ENCODE measurements at places on chromosomes 12 and 14. TPM values are rescaled to one million over a fixed set of nuclear protein-coding genes. Genes with fewer than 3 reads are reported as not detected.

GRCh38 chr12:2417481-2418160, 364.8 kb downstream of the CACNA1C start:
- DNase-seq, result no peak

Gene IQSEC3
- 1.6 TPM for total RNA-seq

Gene SPATA7
- 4.4 TPM for total RNA-seq

Gene TAS2R8
- not detected for total RNA-seq

GRCh38 chr14:58298477-58299400, at the start of gene ARID4A:
ARID4A (plus strand) TSS chr14:58298555; CDS start chr14:58299855, 1,300 bp downstream.
- no peak for DNase-seq

- no peak for DNase-seq
Observed at GRCh38 chr14:99609245-99610170, 5.5 kb upstream of the CCDC85C start.

Gene NKX2-1
- not detected for total RNA-seq

DNA sequence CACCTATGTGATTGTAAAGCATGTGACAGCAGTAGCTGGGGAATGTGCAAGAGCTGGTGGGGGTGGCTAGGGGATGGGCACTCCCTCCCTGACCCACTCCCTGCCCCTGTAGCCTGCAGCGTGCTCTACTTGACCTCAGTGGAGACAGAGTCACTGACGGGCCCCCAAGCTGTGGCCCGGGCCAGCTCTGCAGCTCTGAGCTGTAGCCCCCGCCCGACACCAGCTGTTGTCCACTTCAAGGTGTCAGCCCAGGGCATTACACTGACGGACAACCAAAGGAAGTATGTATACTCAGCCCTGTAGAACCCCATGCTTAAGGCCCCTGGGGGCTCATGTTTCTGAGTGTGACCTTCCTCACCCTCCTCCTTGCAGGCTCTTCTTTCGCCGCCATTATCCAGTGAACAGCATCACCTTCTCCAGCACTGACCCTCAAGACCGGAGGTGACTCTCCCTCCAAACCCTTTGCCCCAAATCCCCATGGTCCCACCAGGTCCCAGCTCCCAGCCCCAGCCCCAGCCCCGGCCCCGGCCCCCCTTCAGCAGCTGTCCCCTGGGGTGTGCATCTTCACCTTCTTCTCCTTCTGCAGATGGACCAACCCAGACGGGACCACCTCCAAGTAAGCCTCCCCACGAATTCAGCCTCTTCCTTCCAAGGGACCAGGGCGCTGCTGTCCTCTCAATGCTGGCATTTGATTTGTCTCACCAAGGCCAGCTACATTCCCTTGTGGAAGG, 13.3 kb downstream of the TNS2 start:
- no peak for DNase-seq

GRCh38 chr12:102911320-102911719, 5.7 kb downstream of the PAH start:
- DNase-seq, result no peak

GRCh38 chr12:87165733-87166375, 863.3 kb downstream of the C12orf50 start:
- no peak for DNase-seq

Gene ASCL1
- 0.16 TPM for total RNA-seq

DNA sequence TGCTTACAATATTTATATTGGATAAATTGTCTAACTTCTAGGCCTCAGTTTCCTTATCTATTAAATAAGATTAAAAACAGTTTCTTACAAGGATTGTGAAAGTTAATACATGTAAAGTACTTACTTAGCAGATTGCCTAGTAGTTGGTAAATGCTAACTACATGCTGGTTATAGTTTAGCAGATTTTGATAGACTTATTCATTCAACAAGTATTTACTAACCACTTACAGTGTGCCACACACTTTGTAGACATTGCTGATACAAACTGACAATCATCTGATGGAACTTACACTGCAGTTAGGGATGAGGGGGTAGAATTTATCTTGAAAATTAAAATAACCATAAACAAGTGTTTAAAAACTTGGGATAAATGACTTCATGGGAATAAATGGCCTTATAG, 50.4 kb downstream of the ARID2 start:
- no peak for DNase-seq

DNA sequence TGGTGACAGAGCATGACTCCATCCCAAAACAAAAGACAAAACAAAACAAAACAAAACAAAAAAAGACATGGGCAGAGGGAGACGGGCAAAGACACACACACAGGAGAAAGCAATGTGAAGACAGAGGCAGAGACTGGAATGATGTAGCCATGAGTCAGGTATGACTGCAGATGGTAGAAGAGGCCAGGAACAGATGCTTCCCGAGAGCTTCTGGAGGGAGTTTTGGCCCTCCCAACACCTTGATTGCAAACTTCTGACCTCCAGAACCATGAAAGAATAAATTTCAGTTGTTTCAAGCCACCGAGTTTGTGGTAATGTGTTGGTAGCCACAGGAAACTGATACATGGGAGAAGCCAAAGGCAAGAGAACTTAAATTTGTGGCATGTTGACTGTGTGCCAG, 27.1 kb downstream of the VWF start:
- DNase-seq, result no peak

Gene AQP2
- not detected for total RNA-seq

DNA sequence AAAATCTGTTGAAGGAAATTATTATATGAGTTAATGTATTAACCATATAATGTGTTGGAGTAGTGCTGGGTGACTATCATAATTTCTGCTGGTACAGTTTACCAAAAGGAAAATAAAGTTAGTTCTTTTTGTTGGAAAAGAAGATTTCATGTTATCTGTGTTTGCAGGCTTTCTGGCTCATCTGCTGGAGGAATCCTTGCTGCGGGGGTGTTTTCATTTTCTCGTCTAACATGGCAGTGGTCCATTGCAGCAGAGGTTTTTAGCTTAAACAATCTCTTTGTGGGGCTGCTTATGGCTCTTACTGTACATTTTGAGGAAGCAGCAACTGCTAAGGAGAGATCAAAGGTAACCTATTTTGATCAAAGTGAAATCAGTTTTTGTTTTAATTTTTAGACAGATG, 24.1 kb downstream of the TMEM260 start:
- DNase-seq, result no peak

DNA sequence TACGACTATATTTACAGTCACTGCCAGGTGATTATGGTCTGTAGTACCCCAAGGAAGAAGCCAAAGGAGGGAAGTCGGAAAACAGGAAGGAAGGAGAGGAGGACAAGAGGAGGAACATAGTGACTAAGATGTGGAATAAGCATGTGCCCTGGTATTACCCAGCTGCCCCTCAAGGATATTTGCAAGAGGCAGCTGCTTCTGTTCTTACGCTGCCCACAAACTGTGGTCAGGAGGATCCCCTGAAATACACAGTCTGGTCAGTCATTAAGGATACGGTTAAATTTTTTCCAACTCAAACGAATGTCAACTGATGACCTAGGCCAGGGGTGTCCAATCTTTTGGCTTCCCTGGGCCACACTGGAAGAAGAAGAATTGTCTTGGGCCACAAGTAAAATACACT, 126.5 kb downstream of the CMAS start:
- DNase-seq, result no peak

Gene SP7
- not detected for total RNA-seq

GRCh38 chr12:121903202-121903601, 14.6 kb downstream of the PSMD9 start:
- no peak for DNase-seq

DNA sequence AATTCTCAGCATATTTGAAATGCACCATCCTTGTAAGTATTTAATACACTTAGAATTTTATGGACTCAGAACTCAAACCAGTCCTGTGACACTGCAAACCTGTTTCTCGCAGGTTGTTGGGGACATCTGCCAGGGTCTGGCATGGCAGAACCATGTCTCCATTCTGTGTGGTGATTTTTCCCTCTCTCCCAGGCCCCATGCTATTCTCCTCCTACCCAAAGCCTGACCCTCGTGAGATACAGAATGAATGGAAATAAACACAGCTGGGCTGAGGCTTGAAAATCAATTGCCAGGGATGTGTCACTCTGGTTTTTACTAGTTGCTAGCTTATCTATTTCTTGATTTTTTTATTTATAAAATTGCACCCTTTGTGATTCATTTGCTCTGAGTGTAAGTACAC, 19.8 kb downstream of the TPH2 start:
- DNase-seq, result no peak

Gene DBX2
- total RNA-seq, result not detected

DNA sequence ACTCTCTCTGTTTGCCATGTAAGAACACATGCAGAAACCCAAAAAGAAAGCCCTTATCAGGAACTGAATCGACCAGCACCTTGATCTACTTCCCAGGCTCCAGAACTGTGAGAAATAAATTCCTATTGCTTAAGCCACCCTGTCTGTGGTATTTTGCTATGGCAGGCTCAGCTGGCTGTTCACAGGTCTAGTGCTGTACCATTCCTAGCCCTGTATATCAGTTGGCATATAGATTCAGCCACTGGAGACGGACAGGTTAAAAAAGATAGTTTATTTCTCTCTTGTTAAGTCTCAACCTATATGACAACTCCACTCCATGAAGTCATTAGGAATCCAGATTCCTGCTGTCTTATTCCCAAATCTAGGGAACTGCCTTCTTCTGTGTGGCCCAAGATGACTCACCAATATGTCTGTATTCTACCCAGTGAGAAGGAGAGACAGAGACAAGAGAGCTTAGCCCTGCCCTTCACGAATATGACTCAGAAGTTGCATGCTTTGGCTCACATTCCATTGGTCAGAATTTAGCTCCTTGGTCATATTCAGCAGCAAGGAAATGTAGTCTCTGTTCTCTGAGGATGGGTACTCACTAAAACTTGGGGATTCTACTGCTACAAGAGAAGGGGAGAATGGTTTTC, 57.0 kb downstream of the PLEKHG7 start:
- no peak for DNase-seq

Gene PTHLH
- not detected for total RNA-seq

DNA sequence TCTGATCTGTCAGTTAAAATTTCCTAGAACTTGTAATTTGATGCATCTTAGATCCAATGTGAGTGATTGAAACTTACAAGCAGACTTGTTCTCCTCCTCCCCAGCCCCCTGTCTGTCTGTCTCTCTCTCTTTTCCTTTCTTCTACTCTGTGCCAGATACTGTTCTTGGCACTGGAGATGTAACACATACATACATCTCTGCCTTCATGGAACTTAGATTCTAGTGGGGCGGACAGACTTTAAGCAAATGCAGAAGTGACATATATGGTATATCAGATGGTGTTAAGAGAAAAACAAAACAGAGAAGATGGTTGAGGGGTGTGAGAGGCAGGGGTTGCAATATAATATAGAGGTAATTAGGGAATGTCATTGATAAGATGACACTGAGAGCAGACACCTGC, 6.6 kb downstream of the CHST11 start:
- DNase-seq, result no peak

Gene BICD1
- 18.4 TPM for total RNA-seq

GRCh38 chr14:56738020-56738419, 72.3 kb downstream of the OTX2 start:
- no peak for DNase-seq

- DNase-seq, result peak; percentile 60
Observed at GRCh38 chr12:10153271-10154144, 18.4 kb downstream of the OLR1 start.

GRCh38 chr12:33560653-33561208, 121.1 kb upstream of the SYT10 start:
- DNase-seq, result no peak

DNA sequence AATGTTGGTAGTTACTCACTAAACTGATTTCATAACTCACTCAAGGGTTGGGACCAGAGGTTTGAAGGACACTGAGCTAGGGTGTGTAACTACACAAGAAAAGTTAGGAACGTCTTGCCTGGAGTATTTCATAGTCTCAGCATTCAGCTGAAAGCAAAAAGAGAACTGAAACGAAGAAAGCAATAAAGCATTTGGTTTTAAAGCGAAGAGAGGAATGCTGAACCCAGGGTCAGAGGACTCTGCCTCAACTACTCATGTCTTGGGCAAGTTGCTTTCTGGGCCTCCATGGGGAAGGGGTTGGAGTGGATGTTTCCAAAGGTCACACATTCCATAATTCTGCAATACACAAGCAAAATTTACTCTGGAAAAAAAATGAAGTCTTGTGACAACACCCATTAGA, 1.4 kb downstream of the GNS start:
- DNase-seq, result no peak

DNA sequence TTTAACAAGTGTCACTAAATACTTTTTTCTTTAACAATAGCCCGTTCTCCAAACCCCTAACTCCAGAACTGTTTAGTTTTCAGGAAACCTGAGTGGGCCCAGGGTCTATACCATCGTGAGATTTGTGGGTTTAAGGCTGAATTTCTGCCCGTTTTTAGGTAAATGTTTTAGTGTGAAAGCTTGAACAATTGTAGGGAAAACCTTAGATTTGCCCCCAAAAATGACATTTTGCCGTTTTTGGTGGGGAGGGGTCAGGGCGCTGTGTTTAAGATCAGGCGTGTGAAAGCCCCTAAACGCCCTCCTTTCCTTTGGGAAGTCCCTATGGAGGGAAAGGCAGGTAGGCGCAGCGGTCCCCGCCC, 320 bp upstream of the PRPF39 start:
- no peak for DNase-seq

DNA sequence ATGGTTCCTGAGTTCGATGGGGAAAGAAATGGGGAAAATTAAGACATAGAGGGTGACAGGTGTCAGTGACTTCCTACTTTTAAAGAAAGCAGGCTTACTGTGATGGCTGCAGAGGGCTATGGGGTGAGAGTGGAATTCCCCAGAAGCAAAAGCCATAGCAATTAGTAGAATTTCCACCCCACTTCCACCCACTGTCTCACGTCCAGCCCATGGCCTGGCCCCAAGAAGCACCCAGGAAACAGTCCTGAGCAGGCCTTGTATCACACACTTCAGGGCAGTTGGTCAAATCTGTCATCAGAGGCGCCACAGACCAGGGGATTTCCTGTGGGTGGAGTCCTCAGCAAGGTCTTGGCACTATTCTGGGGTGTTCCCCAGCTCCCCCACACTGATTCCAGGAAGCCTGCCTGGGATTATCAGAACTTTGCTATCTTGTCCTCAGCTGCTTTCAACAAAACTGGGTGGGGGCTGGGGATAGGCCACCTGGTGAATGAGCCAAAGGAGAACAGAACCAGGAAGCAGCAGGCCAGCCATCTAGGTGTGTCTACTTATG, 120.1 kb upstream of the CCND2 start:
- peak; percentile 58 for DNase-seq

DNA sequence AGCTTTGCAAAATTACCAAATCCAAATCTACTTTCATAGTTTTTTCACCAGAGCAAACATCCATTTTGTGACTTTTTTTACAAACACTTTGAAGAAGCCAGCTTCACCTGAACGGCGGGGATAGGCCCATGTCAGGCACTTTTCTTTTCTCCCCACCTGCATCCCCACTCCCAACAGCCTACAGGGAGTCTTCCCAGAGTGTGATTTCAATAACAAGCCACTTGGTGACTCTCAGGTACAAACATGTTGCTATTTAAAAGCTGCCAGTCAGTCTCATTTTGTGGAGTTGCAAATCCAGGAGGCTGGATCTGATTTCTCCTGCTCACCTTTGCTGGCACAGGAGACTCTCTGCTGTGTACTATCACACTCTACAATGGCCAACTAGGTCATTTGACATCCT, 285.5 kb downstream of the KCNH5 start:
- no peak for DNase-seq

DNA sequence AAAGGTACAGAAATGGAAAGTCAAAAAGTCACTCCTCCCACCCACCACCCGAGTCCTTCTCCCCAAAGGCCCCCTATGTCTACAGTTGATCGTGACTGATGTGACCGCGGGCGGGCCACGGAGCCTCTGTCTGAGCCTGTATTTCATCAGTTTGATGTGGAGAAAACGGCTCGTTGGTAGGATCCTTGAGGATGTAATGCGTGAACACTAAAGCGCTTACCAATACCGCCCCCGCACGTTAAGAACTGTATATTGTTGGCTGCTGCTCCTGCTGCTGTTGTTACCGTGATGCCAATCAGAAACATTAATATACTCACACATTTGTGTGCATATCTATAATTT, 24.6 kb upstream of the UBC start:
- DNase-seq, result peak; percentile 80

- no peak for DNase-seq
Observed at GRCh38 chr14:93049315-93049714, 66.4 kb downstream of the ITPK1 start.

Measured in activated naive CD4-positive, alpha-beta T cell treated with anti-CD3 and anti-CD28 coated beads, Interleukin-2, amount 50 U/mL, for 72 hours (primary cell).